CD4-positive, alpha-beta T cell treated with Interferon gamma for 1 hour (primary cell): ENCODE measurements at places on chromosomes 3 and 15.

DNA sequence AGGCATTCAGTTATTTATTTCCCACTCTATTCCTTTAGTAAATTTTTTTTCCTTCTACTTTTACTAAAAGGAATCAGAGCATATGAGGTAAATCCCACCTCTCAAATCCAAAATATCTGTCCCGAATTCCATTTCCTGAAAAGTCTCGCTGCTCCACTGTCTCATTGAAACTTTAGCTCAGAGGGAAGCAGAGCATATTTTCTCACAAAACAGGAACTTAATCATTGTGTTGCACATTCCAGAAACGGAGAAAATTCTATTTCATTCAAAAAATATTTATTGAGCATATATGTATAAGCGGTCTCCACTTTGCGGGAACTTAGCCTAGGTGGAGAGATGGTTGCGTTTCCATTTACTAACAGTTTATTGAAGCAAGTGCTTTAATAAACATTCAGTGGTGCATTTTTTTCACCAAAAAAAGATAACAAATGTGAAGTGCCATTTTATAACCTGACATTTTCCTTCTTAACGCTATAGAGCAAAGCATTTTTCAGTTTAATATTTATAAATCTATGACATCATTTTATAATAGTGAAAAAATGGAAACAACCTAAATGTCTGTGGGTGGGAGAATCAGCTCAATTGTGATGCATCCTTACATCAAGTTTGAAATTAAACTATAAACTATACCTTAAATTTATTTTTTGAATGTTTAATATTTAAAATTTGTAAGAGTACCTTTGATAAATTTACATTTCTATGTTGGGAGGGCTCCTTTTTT, 67.2 kb upstream of the CSTA start:
- no peak for DNase-seq

GRCh38 chr3:134965865-134966481, 170.9 kb downstream of the EPHB1 start:
- DNase-seq: no peak

GRCh38 chr15:98980899-98981228, 26.7 kb downstream of the PGPEP1L start:
- DNase-seq: no peak

DNA sequence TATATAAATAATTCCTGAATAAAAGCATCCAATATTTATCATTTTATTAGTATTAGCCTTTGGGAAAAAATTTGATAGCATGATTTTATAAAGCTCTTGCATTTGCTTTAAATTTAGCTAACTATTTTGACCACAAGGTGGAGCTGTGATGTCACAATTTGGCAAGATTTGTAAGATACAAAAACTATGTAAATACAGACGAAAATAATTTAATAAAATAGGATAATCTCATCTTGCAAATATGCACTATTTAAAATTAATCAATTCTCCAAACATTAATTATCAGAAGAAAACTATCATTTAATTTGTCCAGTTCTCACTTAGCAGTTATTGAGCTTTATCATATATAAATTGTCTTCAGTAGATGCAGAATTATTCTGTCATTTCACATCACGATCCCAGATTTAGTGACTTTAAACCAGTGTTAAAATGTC, 95.4 kb downstream of the PLOD2 start:
- DNase-seq: no peak

DNA sequence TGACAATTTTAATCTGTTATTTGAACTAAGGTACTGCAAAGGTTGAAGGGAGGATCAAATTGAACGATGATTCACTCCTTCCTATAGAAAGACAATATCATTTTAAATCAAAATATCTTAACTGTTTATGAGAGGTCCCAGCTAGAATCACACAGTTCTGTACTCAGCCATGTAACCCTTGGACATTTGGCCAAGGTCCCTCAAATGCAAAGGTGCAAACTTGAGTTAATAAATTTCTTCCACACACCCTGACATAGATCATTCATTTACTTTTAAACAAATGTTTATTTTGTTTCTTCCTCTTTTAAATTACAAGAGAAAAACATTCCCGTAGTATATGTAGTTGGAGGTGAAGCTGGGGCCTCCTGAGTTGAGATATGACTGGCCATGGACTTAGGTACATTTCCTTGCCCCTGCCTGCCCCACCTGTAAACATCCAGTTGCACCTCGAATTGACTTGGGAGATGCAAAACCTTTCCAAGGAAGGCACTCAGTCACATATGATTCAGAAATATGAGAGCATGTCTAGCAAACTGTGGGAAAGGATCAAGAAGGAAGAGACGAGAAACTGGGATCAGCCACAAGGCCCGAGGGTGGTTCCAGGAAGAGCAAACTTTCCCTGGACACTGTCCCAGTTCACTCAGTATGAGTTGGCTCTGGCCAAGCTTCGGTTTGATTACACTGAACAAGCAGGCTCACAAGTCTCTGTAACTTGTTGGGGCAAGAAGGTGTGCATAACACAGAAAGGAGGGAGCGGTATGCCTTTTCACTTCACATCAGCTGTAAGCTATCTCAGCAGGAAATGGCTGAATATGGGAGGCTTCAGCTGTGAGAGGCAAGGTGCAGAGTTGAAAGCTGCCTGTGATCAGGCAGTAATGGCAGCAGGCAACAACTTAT, 6.7 kb downstream of the TNFSF10 start:
- DNase-seq: no peak

DNA sequence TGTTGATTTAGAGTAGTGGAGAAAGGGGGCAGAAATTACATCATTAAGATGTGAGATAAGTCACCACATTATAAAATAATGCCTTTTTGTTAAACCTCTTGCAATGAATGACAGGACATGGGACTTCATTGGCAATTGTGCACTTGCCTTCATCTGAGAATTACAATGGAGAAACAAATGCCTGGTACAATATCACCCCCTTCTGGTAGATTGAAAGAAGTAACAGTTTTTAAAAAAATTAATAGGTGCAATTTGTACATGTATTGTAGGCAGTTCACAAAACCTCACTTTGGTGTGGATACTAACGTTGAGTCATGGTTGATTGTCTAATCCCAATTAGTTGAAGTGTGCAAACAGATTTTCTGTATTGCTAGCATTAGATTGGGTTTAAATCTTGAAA, 4.6 kb upstream of the P2RY14 start:
- DNase-seq: no peak

GRCh38 chr3:33030802-33031201, 66.1 kb downstream of the GLB1 start:
- DNase-seq: no peak

DNA sequence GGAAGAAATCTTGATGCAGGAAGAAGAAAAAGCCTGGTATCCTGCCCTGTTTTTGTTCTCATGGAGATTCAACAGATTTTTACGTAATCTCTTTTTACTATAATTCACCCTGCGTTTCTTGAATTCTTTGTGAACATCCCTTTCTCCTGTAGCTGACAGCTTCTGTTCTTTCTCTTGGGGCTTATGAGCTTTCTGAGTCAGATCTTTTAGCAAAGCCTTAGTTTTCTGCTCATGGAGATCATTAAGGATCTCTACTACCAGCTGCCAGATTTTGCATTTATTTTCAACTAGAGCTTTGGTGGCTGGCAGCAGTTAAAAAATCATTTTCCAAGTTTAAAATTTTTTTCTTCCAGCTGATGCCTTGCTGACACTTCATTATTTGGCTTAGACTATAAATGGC, 51.6 kb downstream of the MOBP start:
- no peak for DNase-seq

DNA sequence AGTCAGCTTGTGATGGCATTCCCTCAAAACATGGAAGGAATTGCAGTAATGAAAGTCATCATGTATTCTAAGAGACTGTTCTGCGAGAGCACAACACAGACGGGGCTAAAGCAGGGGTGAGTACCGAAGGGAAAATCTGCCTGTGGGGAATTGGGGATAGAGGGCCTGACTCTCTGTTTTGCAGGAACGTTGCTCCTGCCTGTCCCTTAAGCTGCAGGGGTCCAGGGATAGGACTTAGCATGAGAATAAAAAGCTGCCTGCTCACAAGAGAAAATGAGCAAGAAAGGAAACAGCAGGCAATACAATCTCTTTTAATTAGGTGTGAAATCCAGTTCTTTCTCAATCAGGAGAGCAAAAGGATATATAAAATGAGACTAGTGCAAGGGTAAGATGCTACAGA, 62.2 kb downstream of the TIGIT start:
- no peak for DNase-seq

DNA sequence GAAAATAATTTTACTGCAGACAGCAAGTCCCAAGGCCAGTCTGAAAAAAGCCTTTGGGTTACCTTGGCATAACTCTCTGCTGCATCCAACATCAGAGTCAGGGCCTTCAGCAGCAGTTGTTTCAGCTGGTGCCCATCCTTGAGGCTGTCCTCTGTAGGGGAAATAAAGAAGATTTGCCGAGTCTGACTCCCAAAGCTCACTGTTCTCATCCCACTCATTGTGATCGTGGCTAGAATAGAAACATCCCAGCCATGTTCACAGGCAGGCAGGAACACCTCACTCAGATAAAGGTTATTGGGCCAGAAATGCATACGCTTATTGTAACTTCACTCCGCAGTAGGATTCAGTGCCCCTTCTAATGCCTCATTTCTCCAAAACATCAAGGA, 29.2 kb downstream of the EIF3J start:
- no peak for DNase-seq

DNA sequence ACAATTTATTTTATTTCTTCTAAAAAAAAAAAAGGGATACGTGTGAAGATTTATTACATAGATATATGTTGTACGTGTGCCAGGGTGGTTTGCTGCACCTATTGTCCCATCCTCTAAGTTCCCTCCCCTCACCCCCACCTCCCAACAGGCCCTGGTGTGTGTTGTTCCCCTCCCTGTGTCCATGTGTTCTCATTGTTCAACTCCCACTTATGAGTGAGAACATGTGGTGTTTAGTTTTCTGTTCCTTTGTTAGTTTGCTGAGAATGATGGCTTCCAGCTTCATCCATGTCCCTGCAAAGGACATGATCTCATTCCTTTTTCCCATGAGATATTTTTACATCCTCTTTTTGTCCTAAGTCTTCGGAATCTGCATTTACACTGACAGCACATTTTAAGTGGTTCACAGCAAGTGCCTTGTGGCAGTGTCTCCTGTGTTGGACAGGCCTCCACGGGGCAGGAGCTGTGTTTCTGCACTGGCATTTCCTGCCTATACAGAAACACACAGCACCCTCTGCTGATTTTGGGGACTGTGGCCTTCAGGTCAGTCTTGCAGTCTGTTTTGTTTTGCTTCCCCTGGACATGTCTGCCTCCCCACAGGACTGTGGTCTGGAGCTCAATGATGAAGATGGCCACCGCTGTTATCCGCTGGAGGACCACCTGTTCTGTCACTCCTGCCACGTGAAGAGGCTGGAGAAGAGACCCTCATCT, 12.7 kb upstream of the SACM1L start:
- DNase-seq: no peak

- no peak for DNase-seq
These were observed 35.4 kb downstream of the SLC28A2 start for GRCh38 chr15:45287390-45287956.

GRCh38 chr15:90414408-90415028, 26.5 kb downstream of the IQGAP1 start:
- no peak for DNase-seq

GRCh38 chr15:47756872-47757271, 39.6 kb downstream of the SEMA6D start:
- no peak for DNase-seq

GRCh38 chr15:86445579-86446252, 366.0 kb downstream of the AGBL1 start:
- DNase-seq: no peak

GRCh38 chr3:158790901-158791589, 10.8 kb upstream of the MFSD1 start:
- peak; percentile 22 for DNase-seq

DNA sequence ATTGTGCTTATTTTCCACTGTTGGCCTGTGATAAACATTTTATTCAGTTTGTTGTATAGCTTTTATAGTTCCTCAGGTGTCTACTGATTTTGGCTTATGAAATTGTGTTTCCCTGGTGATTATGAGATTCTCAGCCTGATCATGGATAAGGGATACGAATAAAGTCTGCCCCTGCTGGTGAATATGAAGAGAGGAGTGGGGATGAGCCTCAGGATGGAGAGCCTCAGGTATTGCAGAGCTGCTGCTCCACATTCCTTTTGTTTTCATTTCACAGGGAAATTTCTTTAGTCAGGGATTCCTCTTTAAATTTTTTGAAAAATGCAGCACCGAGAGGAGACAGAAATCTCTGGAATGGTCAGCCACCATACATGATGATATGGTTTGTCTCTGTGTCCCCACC, 14.7 kb upstream of the RAB6B start:
- no peak for DNase-seq

DNA sequence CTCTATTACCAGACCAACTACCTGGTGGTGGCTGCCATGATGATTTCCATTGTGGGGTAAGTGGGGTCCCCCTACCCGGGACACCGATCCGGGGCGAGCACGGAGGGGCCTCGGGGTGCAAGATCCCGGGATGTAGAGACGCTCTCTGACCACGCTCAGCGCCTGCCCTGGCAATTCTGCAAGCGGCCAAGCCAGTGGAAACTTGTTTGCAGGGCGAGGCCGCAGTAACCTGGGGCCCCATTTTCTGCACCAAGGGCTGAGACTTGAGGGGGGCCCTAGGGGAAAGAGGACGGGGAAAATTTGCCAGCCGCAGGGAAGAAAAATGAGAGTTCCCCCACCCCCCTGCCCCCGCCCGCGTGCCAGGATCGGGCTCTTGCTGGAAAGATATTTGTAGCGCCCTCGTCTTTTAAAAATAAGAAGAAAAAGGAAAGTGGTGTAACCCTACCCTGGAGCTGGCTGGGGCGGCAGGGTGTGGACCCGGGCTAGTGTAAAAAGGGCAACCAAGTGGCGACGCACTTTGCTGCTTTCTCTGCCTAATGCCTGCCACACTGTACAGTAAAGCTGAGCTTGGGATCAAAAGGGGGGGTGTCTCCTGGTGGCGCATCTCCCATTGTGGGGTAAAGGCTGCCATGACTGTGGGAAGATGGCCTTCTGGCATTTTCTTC, 563 bp downstream of the ARL6IP5 start:
- no peak for DNase-seq

DNA sequence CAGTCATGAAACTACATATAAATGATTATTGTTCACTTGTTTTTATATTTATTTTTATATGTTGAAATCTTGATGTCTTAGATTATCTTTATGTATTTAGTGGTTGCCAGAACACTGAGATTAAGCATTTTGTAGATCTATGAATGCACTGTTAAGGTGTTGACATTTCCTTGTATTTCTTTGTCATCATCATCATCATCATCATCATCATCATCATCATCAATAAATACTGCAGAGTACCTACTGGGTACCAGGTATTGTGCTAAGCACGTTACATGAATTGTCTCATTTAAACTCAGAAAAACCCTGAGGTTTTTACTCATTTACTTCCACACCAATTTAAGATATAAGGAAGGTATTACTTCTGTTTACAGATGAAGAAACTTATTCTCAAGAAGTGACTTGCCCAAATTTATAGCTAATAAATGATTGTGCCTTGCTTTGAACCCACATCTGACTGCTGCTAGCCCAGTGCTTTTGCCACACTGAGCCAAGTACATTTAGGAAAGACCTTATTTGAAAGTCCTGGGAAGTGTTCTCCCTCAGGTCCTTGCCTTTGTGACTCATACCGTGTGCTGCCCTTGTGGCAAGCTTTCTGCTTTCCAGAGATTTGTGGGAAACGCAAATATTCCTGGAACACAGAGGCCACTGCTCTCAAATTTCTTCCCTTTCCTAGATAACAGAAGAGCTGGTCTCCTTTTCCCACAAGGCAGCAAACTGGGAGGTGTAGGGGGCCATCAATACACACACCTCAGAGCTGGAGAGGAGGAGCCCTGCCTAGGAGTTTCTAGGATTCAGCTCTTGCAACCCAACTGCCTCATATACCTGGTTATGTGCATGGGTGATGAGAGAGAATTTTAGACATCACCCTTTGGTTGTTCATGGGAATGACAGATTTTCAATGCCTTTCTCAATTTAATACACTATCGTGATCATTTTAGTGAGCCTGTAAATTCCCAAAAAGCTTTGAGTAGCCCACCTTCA, 115.4 kb upstream of the C15orf61 start:
- DNase-seq: no peak
